Suprapubic skin (tissue), 4 donors: ENCODE measurements at places on chromosomes 12 and 14.

GRCh38 chr12:24496755-24497154 lies 452.1 kb downstream of the BCAT1 start:
- no peak for DNase-seq

DNA sequence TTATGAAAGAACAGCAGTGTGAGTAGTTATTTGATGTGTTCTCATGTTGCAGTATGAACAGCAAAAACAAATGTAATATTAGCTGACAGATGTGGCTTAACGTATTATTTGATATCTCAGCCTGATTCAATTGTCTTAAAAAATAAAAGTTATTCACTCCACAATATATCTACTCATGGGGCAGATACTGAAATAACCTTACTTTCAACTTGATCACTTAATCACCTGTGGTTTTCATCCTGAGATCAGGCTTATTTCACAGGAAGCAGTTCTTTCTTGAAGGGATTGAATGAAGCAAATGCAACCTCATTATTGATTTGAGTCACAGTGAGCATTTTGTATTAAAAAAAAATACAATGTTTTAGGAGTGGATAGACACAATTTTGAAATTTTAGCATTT lies 90.3 kb downstream of the AKAP6 start:
- DNase-seq, result no peak

DNA sequence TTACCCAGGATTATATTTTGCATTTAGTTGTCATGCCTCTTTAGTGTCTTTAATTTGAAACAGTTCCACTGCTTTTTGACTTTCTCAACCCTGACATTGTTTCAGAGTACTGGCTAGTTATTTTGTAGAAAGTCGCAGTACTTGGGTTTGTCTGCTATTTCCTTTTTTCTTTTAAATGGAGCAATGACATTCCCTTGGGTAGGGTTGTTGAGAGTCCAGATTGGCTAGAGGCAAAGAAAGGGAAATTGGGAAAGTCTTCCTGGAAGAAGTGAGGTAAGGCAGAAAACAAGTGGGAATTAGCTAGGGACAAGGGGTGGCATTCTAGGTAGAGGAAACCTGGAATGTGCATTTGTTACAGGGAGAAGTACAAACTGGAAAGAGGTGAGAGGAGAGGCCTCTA lies 245.9 kb downstream of the EMP1 start:
- DNase-seq, result no peak

- no peak for DNase-seq
These were observed 102.0 kb upstream of the HIF1A start for GRCh38 chr14:61593330-61593729.

GRCh38 chr14:73913256-73913655 lies 26.6 kb downstream of the ZNF410 start:
- no peak for DNase-seq

- no peak for DNase-seq
These were observed 2.3 kb downstream of the ST8SIA1 start for GRCh38 chr12:22332202-22332601.

DNA sequence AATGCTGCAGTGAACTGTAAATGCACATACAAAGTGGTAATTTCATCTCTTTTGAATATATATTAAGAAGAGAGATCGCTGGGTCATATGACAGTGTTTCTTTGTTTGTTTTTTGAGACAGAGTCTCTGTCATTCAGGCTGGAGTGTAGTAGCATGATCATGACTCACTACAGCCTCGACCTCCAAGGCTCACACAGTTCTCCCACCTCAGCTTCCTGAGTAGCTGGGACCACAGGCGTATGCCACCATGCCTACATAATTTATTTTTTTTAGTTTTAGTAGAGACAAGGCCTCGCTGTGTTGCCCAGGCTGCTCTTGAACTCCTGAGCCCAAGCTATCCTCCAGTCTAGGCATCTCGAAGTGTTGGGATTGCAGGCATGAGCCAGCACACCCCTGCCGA lies 62.4 kb upstream of the ACSS3 start:
- no peak for DNase-seq

DNA sequence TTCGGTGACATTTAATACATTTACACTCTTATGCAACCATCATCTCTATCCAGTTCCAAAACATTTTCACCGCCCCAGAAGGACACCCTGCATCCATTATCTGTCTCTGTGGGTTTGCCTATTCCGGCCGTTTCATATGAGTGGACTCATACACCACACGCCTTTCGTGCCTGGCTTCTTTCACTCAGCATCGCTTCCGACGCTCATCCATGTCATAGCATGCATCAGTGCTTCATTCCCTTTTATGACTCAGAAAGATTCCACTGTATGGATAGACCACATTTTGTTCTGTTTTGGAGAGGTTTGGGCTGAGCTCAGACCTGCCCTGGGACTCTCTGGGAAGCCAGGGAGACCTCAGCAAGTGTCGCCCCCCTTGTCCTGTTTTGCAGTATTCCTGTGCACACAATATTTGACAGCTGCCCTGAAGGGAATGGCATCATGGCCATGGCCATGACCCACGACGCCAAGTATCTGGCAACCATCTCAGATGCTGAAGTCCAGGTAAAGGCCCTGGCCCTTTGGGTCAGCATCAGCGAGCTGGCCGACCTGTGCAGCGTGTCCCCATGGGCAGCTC lies 23.8 kb downstream of the CFAP251 start:
- peak; percentile 32 for DNase-seq

DNA sequence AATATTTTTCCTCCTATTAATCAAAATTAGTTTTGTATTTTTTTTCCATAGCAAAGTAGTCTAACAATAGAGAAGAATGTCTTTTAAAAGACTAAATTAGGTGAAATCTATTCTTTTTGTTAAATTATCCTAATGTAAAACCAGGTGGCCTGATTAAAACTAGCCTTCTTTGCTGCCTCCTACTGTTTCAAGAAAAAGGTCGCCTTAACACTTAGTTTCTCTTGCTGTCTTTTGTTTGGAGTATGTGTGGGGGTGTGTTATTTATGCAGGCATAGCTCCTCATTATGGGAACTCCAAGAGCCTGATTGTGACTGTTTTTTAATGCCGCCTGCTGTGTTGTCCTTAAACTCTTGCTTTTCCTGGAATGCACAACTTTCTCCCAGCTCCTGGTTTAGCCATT lies 855.3 kb downstream of the DIO2 start:
- no peak for DNase-seq

GRCh38 chr12:86712425-86712843 lies 456.2 kb upstream of the MGAT4C start:
- DNase-seq, result no peak

- no peak for DNase-seq
These were observed 14.4 kb downstream of the MUCL1 start for GRCh38 chr12:54868690-54869089.

GRCh38 chr12:104182621-104183378 lies 32.8 kb upstream of the TXNRD1 start:
- DNase-seq, result no peak

DNA sequence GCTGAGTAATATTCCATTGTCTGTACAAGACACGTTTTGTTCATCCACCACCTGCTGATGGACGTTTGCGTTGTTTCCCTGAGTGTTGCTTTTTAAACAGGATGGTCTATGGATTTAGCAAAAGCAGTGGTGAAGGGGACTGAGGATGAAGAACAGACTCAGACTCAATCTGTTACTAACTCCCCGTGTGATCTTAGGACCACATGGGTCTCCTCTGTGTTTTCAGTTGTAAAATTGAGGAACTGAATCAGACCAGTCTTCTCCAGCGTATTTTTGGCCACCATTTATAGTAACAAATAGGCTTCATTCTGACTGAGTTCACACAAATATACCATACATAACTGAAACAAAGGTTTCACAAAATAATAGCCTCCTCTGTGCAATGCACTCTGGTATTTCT lies 85.6 kb downstream of the FOXN3 start:
- no peak for DNase-seq

GRCh38 chr14:25050269-25051150 lies 563 bp upstream of the STXBP6 start:
- DNase-seq, result no peak

GRCh38 chr12:114448618-114448933 lies 42.6 kb upstream of the TBX5 start:
- no peak for DNase-seq

DNA sequence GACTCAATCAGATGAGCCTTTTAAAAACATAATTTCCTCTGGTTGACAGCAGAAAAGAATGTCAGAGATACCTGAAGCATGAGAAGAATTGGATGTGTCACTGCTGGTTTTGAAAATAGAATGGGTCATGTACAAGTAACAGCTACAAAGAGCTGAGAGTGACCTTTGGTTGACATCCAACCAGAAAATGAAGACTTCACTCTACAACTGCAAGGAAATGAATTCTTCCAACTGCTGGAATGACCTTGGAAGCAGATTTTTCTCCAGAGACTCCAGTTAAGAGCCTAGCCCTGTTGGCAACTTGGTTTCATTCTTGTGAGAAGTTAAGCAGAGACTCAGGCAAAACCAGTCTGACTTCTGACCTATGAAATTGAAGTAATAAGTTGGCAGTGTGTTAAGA lies 505.9 kb downstream of the SLC16A7 start:
- DNase-seq, result no peak

DNA sequence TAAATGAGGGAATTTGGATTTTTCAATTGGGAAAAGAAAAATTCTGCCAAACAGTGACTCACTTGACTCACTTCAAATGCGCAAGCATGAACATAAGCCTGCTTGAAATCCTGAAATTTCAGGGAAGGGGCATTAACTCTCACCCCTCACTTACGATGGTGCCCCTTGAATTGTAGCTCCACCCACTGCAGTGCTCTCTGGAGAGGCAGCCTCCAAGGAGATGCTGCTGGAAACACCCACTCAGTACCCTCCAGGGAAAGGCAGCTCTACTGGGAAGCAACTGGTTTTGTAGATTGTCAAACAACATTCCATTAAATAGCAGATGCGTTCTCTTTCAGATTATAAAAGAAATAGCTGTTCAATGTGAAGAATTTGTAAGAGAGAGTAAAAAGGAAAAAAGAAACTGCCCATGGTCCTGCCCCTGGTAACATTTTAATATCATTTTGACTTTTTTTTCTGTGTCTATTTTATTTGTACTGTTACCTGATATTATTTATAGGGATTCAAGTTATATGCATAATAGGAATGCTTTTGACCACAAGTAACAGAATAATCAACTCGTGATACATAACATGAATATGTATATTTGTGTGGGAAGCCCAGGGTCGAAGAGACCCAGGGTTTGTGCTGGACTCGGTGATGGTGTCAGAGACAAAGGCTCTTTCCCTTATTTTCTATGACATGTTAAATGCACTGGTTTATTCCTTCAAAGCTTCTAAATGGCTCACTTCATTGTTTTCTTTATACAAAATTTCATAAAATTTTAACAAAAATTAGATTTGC lies 31.1 kb upstream of the TMEM132C start:
- no peak for DNase-seq

- DNase-seq, result no peak
These were observed 182.2 kb upstream of the USP15 start for GRCh38 chr12:62078020-62078419.

- no peak for DNase-seq
These were observed 40.6 kb upstream of the EML1 start for GRCh38 chr14:99752486-99753121.

- no peak for DNase-seq
These were observed 47.1 kb upstream of the PLEKHA5 start for GRCh38 chr12:19082365-19082911.

GRCh38 chr12:93789767-93790166 lies 112.6 kb downstream of the CRADD start:
- DNase-seq, result no peak

DNA sequence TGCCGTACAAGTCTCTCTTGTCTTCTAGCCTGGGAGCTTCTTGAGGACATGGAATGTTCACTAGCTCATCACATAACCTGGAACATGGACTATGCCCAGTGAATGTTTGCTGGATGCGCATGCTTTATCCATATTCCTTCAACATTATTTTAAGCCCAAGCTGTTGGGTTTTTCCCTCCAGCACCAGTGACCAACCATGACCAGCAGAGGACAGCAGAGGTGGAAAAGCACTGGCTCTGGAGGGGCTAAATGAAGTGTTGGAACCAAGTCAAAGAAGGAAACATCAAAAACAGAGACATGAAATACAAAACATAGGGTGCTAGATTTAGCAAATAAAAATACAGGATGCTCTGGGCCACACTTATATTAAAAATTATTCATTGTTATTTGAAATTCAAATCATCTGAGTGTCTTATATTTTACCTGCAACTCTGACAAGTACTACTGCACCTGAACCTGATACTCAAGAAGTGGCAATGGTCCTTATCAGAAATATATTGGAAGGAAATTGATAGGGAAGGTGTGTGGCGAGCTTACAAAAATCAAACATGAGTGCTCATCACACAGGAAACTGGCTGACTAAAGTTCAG lies 23.1 kb upstream of the HELB start:
- no peak for DNase-seq

GRCh38 chr12:124359671-124360581 lies 65.0 kb downstream of the RFLNA start:
- DNase-seq, result peak; percentile 87

GRCh38 chr14:85234156-85235025 lies 295.6 kb upstream of the FLRT2 start:
- no peak for DNase-seq

DNA sequence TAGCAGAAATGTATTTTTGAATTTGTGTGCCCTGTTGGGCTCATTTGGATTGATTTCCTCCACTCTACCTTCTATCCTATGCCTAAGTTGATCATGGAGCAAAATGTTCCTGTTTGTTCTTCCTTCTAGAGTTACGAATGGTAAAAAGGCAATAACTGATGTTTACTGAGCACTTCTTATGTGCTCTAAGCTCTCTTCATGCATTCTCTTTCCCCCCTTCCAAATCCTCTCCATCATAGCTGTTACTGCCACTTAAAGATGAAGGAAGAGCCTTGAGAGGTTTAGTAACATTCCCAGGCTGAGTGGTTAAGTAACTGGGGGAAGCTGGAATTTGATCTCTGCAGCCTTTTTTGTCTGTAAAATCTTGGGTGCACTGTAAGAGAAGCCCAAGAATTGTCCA lies 60.1 kb downstream of the CHST11 start:
- no peak for DNase-seq

GRCh38 chr14:60647081-60647836 lies 2.0 kb downstream of the SIX1 start:
- no peak for DNase-seq

DNA sequence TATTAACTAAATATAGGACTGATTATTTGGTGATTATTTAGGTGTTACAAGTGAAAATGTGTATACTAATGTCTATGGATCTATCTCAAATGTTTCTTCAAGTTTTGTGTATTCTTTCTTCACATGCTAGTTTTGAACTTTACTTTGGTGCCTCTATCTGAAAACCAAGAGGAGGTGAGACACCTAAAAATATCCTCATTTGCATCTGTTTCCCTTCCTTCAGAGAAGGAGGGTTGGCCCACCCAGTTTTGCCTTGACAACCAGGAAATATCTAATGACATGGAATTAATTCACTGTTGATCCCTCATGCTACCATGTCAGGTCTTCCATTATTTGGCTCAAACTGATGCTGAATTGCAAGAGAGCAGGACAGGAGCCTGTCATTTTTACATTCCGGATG lies 500.4 kb downstream of the NELL2 start:
- DNase-seq, result no peak
